ENCODE measurements at places on chromosomes 4 and X.

- DNase-seq: peak; percentile 6
Measured at GRCh38 chrX:150899191-150899757, 806 bp upstream of the CD99L2 start.

- DNase-seq: no peak
Measured at GRCh38 chr4:172998527-172999469, 169.8 kb upstream of the GALNT7 start.

- no peak for DNase-seq
Measured at GRCh38 chr4:85778632-85779131, 303.7 kb downstream of the ARHGAP24 start.

GRCh38 chrX:38651625-38652601, 90.6 kb downstream of the TSPAN7 start:
- no peak for DNase-seq

DNA sequence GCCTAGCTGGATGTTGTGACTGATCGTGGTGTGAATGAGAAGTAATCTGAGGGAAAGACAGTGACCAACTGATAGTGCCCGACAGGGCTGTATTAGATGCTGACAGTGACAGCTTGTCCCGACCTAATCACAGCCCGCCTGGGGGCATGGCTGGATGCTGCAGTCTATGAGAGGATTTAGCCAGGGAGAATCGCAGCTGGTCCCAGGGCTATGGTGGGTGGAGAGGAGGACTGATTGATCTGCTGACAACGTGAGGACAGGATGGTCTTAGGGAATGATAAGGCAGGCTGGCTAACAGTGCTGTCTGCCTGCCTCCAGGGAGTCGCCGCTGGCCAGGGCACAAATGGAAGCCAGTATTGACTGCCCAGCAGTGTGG, 621 bp upstream of the SUV39H1 start:
- no peak for DNase-seq

DNA sequence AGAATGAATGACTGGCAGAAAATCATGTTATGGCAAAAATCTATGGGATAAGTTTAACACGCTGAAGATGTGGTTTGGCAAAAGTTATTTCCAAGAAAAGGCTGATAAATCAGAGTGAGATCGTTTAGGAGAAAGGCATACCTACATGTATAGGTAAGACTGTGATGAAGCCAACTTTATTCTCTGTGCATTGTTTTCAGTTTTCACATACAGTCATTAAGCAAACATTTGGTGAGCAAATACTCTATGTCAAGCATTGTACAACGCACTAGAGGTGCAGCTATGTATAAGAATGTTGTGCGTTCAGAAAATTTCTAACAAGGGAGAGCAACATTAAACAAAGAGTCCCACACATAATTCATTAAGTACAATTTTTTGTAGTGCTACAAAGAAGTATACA, 121.7 kb downstream of the TEX13A start:
- DNase-seq: no peak

All from T-helper 9 cell (primary cell).